Foreskin fibroblast (primary cell): ENCODE measurements at places on chromosomes 3 and 15.

DNA sequence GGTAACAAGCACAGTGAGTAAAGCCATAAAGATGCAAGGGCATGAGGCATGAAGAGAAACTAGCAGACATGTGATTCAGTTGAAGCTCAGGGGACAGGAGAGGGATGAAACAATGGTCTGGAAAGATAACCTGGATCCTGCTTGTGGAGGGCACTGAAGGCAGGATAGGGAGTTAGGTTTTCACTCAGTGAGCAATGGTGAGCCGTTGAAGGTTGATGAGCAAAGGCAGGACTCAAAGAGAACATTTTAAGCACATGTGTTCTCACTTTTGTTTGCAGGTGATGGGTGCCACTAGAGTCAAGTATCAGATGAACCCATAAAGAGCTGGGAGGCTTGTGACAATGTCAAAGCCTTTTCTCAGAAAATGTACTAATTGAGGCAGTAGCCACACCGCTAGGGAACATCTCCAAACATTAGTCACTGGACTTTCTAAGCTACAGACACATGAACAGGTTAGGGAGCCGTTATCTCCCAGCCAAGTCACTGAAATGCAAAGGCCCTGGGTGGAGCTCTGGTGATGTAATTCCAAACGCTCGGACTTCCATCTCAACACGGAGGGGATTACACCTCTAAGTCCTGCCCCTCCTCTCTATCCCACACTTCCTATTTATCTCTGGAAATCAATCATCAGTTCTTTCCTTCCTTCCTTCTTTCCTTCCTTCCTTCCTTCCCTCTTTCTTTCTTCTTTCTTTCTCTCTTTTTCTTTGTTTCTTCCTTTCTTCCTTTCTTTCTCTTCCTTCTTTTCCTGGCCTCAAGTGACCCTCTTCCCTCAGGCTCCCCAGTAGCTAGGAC is 22.7 kb downstream of the KLHL6 start:
- DNase-seq = no peak

GRCh38 chr3:72375237-72376076 is 472.8 kb downstream of the SHQ1 start:
- no peak for DNase-seq

GRCh38 chr3:125136515-125136914 is 76.0 kb downstream of the SLC12A8 start:
- DNase-seq = no peak

DNA sequence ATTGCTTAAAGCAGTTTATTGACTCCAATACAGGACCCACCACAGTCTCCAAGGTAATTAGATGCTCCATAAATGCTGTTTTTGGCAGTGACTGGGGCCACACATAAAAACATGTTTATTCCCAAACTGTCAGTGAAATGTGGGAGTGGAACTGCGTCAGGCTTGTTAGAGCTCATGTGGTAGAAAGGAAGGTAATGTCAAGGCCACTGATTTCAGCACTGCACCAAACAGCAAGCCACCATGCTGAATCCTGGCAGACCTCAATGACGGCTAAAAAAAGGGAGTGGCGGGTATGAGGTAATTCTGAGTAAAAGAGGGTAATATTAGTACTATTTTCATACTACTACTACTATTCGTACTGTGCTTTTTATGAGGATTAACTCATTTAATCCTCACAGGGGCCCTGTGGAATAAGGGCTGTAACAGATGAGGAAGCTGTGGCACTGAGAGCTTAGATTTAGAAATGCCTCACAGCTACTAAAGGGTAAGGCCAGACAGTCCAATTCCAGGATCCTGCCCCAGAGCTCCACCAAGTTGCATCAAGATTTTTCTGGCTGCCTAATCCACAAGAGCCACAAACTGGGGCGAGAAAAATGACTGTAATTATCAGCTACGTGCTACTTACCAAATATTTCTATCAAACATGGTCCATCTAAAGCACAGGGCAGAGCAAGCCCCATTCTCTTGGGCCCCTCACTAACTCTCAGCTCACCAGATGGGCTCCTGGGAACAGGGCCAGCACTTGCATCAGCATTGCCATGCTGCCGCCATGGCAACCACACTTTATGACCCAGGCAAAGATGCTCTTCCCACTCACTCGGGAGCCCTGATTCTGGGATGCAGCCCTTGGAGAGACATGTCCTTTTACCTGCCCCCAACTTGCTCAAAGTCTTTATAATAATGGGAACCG is 83.6 kb upstream of the SPATA12 start:
- peak; percentile 93 for DNase-seq

DNA sequence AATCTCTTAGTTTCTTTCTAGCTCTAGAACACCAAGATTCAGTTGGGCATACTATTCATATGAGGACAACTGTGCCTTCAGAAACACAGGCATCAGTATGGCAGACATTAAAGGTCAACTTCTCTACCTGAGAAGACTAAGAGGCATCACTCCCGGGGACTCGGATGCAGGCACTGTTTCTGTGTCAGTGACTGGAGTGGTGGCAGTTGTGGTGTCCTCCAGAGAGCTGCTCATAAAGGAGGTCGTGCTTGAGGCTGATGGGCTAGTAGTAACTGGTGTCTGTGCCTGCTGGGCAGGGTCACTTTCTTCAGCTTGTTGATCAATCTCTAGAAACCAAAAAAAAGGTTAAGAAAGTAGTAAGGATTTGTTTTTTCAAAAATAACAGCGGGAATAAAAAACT is 75.2 kb downstream of the FBXL22 start:
- no peak for DNase-seq

DNA sequence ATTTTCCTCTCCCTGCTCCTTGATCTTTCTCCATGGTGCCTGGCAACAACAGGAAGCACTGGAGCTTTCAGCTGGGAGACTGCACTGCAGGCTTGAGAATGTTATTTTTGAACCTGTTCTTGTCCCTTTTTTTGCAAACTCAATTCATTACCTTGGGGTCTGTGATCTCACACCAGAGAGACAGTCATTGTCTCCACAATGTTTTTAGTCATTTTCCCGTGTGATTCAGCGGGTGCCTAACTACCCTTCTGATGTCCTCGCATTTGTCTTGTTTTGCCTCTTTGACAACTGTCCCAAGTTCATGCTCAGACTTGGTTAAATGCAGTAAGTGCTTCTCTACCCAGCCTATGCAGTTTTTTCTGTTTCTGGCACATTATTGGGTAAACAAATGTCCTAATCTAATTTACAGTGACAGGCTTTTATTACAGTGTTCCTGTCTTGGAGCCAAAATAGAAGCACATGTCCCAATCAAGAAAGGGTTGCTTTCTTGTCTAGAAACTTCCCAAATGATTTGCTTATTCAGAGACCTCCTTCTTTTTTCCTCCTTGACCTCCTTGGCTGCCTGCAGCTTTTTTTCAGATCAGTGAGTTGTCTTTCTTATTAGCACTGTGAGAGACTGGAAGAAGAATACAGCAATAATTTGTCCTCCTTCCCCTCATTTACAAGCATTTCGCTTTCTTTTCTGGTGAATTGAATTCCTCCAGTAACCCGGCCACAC is 162.4 kb downstream of the NSUN3 start:
- no peak for DNase-seq

DNA sequence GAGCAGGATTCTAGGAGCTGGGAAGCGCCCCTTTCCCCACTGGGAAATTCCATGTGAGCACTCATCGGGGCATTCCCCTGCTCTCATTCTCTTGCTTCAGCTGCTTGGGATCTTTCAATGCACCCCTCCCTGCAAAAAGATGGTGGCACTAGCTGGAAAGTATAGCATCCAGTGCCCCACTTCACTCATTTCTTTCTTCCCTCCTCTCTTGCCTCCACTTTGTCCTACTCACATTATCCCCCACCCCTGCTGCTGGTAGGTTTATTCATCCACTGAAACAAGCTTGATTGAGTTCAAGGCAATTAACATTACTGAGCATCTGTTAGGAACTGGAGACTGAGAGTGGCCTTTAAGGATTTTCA is 84.8 kb upstream of the LIMD1 start:
- no peak for DNase-seq

DNA sequence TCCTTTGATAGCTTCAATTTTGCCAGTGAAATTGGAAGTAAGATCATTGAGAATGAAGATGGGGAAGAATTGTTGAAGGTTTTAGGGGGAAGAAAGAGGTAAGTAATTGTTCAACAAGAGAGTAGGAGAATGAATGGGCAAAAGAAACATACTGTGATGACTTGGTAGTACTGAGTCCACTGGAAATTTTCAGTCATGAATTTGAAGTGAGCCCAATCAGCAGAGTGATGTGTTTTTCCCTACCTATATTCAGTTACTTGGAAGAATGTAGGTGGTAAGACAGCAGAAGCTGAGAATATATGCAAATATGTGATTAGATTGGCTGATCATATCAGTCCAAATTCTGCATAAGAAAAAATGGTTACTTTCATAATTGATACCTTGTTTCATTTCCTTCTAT is 569.6 kb downstream of the AGBL1 start:
- DNase-seq = no peak

DNA sequence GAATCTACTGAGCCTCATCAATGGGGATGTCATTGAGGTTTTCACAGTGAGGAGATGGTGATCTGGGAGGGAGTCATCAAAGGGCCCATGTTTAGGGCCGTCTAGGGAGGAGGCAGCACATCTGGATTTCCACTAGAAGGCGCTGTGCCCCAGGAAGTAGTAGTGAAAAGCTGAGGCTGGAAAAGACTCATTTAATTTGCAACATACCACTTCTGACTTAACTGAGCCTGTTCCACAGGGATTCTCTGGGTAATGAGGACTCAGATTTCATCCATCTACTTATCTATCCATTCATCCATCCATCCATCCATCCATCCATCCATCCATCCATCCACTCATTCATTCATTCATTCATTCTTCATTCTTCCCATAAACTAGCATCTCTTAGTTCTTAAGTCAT is 17.4 kb upstream of the SHF start:
- peak; percentile 85 for DNase-seq

- DNase-seq = no peak
Measured at GRCh38 chr3:64259636-64260035, 34.4 kb upstream of the PRICKLE2 start.

GRCh38 chr15:59301527-59301926 is 71.1 kb downstream of the MYO1E start:
- no peak for DNase-seq

- peak; percentile 65 for DNase-seq
Measured at GRCh38 chr3:131730581-131730980, 227.8 kb upstream of the MRPL3 start.

GRCh38 chr3:152054315-152054714 is 180.9 kb downstream of the SUCNR1 start:
- no peak for DNase-seq

GRCh38 chr3:71010726-71011455 is 572.6 kb downstream of the FOXP1 start:
- DNase-seq = no peak

- no peak for DNase-seq
Measured at GRCh38 chr3:180188512-180189309, 152.0 kb upstream of the PEX5L start.

DNA sequence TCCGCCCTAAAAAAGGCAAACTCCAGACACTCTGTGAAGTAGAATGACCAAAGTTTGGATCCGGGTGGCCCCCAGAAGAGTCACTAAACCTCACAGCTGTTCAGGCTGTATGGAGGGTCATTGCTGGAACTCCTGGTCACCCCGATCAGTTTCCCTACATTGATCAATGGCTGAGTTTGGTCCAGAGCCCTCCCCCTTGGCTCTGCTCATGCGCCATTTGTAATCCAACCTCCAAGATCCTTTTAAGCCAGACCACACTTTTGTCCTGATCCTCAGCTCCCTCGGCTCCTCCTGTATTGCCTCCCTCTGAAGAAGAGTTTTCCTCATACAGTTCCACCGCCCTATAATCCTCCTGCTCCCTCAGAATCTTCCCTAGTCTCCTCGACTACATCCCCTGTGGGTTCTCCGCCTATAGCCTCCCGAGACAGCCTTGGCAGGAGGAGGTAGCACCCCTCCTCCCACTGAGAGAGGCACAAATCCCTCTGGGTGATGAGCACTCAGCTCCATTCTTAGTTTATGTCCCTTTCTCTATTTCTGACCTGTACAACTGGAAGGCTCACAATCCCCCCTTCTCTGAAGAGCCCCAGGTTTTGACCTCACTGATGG is 42.2 kb downstream of the ZBTB11 start:
- DNase-seq = no peak

DNA sequence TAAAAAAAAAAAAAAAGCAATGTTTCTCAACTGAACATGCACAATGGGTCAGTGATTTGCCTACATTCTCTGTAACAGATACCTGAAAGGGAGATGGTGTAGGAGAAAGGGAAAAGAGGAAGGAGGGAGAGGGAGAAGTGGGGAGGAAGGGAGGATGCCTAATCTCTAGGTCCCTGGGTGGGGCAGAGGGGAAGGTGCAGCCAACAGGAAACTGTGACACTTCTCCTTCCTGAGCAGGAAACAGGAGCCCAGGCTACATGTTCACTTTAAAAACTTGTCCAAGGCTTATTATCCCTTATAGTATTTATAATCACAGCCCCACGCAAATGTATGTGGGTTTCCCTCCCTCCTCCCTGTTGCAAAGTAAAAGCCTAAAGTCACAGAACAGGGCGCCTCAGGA is 137.9 kb downstream of the MINAR1 start:
- no peak for DNase-seq

- no peak for DNase-seq
Measured at GRCh38 chr3:121957674-121958415, 63.6 kb downstream of the SLC15A2 start.

GRCh38 chr3:134680796-134681521 is 30.1 kb upstream of the KY start:
- DNase-seq = no peak

- no peak for DNase-seq
Measured at GRCh38 chr15:40737048-40737447, 18.0 kb downstream of the RMDN3 start.

DNA sequence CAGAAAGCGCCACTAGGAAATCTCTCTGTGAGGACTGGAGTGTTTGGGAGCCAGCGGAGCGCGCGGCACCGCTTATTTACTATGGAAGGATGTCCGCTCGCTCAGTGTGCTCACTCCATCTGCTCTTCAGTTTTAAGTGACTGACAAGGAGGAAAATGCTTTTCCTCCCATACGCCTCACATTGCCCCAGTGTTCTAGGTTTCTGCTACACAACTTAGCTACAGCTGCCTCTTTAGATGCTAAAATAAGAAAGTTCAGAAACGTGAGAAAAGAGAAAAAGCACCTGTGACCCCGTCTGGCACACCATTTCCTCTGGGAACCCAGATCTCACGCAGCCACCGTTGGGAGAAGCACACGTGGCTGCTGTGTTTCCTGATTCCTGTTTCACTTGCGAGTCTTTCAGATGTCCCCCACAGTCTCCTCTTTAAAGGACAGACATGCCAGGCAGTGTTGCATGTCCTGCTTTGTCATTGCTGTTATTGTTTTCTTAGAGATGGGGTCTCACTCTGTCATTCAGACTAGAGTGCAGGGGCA is 11.7 kb upstream of the MUSTN1 start:
- DNase-seq = no peak
